NCI-H460 (cell line): ENCODE measurements at places on chromosomes 5 and 9. TPM values are rescaled to one million over a fixed set of nuclear protein-coding genes. Genes with fewer than 3 reads are reported as not detected.
A peak's percentile ranks its signal among the peaks of the same experiment; 100 is the strongest.

DNA sequence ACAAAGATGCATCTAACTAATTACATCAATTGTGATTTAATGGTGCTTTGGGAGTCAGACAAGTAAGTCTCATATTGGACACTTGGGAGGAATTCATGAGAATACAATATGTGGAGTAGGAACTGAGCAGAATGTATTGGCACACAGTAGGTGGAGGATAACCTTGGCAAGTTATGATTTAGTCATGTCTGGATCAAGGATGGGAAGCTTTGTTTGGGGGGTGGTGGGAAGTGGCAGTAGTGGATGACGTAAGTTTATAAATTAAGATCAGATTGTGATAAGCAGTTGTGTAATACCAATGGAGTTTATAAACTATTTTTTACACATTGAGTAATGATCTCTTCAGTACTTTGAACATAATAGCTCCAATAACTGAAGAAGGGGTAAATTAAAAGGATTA is 67.0 kb downstream of the SGCD start:
- no peak for DNase-seq

The WDR38 gene
- total RNA-seq, result not detected in 2 replicates

DNA sequence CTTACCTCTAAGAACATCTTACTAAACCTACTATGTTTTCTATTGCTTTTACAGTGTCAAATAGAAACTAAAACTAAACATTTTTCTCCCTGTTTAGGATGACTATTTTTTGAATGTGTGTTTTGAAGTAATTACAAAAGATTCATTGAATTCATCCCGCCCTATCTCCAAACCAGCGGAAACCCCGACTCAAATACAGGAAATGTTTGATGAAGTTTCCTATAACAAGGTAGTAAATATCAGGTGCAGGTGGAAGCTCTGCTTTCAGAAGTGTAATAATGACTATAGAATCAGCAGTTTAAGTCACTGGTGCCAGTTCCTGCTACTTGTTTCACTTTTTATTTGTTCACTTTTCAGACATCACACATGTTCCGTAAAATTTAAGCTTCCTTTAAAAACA is 20.0 kb downstream of the ERAP2 start:
- no peak for DNase-seq

The C5orf22 gene
- total RNA-seq, result 24.9 and 31.0 TPM in 2 replicates

The FOXD4L3 gene
- not detected in 2 replicates for total RNA-seq

DNA sequence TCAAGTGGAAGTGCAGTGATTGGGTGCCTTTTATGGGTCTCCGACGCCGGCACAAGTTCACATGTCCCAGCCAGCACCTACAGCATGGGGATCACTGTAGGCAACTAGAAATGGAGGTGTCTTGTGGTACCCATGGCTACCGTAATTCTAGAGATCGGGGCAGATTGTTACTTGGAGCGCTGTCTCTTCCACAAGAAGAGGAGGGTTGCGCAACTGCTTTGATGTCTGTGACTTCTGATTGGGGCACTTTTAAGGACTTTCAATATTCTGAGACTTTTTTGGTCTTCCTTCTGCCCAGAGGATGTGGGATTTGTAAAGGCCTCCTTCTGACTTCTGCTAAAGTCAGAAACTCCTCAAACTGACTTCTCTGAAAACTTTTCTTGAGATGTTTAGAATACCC is 41.9 kb downstream of the GLRX start:
- no peak for DNase-seq

The TMEM171 gene
- 0.64 TPM in 1 of 2 replicates, not detected in the other for total RNA-seq

The MARVELD2 gene
- total RNA-seq, result 8.8 and 9.3 TPM in 2 replicates

- DNase-seq, result no peak
These were observed 294.3 kb downstream of the EPB41L4A start for GRCh38 chr5:112124788-112125187.

GRCh38 chr5:30926218-30926617 is 267.3 kb upstream of the CDH6 start:
- DNase-seq, result no peak

DNA sequence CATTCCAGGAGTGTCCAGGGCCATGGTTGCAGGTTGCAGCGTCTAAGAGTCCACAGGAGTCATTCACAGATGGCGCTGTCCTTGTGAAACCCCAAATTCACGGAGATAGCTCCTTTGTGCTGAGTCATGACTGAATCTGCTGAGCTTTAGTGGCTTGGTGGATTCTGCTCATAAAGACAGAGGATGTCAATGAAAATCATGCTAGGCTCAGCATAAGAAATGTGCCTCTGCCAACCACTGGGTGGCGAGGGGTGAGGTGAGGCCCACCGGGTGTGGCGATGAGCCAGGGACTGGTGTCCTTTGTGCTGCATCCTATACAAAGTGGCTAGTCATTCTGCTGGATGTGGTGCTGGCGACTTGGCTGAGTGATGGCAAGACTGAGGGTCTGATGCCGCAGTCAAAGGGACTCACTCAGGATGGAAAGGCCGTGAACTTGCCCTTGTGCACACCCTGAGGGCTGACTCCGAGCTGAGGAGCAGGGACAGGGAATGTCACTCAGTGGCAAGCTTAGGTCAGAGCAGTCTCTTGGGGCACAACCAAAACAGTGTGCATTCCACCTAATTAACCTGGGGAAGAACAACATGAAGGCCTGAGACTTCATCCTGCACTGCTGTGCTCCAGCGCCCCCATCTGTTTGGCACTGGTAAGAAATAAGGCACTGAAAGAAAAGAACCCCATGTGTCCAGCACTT is 71.5 kb downstream of the DAP start:
- peak; percentile 54 for DNase-seq

The FAM153A gene
- total RNA-seq, result not detected in 2 replicates

DNA sequence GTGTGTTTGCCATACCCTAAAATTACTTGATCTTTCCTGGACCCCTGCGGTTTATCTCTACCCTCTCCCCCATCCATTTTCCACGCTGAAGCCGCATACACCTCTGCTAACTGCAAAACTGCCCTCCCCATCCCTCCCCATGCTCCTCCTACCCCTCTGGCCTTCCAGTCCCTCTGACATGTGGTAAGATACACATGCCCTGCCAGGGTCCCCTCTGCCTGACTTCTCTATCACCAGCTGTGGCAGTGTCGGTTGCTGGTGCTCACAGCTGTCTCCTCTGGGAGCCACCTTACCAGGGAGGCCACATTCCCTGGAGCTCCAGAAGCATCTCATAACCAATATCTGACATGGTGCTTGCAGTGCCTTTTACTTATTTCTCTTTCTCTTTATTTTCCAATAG is 58.9 kb upstream of the COL15A1 start:
- DNase-seq, result no peak

DNA sequence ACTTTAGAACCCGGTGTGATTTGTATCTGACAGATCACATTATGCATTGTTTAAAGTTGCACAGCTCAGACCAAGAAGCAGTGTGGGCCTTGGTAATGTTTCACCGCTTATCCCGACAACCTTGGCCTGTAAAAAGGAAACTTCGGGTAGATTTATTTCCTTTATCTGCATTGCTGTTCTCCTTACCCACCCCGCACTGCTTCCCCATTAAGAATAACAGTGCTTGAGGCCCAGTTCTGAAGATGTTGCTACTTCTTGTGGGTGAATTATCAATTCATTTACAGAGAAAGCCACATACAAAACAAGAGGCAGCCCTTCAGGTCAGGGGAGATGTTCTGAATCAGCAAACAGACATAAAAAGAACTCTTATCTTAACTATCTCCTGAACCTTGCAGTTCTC is 8.4 kb downstream of the SMARCA2 start:
- DNase-seq, result no peak

The GPSM1 gene
- total RNA-seq, result 17.3 and 19.8 TPM in 2 replicates

- DNase-seq, result no peak
These were observed 57.3 kb upstream of the EGFLAM start for GRCh38 chr5:38200872-38201557.

- peak; percentile 62 for DNase-seq
These were observed 37.6 kb downstream of the ANKRD33B start for GRCh38 chr5:10601246-10602030.

DNA sequence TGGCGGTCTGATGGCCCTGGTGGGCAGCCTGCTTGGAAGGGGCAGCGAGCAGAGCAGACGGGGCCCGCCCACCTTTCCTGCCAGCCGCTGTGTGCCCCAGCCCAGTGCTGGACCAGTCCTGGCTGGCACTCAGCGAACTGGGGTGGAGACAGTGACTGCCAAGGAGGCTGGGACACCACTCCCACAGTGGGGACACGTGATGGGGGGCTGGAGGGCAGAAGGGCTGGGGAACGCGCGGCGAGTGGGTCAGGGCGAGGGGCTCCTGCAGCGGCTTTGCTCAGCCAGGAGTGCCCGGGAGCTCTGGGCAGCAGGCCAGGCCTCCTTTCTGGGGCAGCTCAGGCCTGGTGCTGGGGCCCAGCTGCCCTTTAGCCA is 19.5 kb downstream of the NCS1 start:
- no peak for DNase-seq

GRCh38 chr9:127555840-127556820 is 55.9 kb upstream of the STXBP1 start:
- DNase-seq, result peak; percentile 86

The CDC14B gene
- 16.0 and 17.2 TPM in 2 replicates for total RNA-seq

- no peak for DNase-seq
These were observed 19.9 kb downstream of the VAV2 start for GRCh38 chr9:133971981-133972941.
